ENCODE measurements at places on chromosomes 13 and 19. TPM values are rescaled to one million over a fixed set of nuclear protein-coding genes. Genes with fewer than 3 reads are reported as not detected.

The BCAM gene
- 24.2 TPM for total RNA-seq

The CNFN gene
- total RNA-seq = 7.8 TPM

The FIZ1 gene
- total RNA-seq = 4.7 TPM

The DLL3 gene
- 2.1 TPM for total RNA-seq

The BEST2 gene
- total RNA-seq = 1.5 TPM

The HPN gene
- total RNA-seq = 13.9 TPM

The CYP2B6 gene
- total RNA-seq = 22.4 TPM

The TSSK6 gene
- 9.8 TPM for total RNA-seq

The MEF2B gene
- total RNA-seq = not detected

The FXYD3 gene
- total RNA-seq = not detected

The RNF225 gene
- total RNA-seq = 0.70 TPM

The CRX gene
- 0.63 TPM for total RNA-seq

The ZIK1 gene
- total RNA-seq = 25.7 TPM

The CDX2 gene
- 0.04 TPM for total RNA-seq

The ZNF460 gene
- total RNA-seq = 23.7 TPM

The THSD1 gene
- 0.07 TPM for total RNA-seq

The CALR3 gene
- total RNA-seq = 0.52 TPM

The ERICH6B gene
- not detected for total RNA-seq

The ZNF468 gene
- 34.1 TPM for total RNA-seq

The C19orf18 gene
- total RNA-seq = 0.38 TPM

The RXFP2 gene
- total RNA-seq = not detected

GRCh38 chr13:80259159-80259558 is 81.8 kb downstream of the SPRY2 start:
- DNase-seq = no peak

- no peak for DNase-seq
These were observed 126.7 kb downstream of the SOX1 start for GRCh38 chr13:112193463-112194166.

DNA sequence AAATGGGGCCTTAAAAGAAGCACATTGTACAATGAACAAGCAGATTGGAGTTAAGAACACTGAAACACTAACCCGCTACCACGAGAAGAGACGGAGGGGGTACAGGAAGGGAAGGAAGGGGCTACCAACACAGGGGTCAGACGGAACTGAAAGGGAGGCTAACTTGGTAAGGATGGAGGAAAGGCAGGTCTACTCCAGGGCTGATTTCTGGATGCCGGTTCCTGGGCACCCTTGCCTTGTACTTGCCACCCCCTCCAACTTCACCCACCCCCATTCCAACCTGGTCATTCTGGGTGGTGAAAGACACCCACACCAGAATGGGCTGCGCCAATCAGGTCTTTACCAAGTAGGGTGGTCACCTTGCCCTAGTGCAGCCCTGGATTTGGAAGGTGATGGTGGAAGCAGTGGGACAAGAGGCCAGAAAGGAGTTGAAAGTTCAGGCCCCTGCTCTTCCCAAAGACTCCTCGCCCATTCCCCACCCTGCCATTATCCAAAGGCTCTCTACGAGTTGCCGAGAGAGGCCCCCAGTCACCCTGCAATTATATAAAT is 10.3 kb downstream of the ZNF574 start:
- DNase-seq = no peak

DNA sequence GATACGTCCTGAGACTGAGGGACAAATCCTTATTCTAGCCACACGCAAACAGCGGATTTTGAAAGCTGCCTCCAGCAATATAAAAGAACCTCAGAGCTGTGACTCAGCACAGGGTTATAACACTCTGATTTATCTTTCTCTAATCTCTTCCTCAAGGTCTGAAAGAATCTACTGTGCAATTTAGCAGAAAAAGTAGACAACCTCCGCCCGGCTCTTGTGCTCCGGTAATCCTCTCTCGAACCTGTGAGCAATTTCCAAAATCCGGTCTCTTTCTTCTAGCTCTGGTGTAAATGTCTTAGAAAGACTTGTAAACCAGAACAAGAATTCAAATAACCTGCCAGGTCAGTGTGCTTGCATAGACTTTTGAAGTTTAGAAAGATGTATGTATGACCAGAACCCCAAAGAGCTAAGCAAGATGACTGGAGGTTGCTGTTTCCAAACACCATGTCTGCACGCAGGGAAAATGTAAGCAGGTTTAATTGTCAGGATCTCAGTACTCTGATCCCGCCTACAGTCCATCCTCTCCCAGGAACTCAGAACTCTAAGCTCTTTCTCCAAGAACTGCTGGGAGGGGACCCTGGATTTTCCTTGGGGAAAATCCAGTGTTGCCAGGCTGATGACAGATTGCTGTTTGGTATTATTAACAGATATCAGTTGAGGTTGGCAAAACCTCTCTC is 338.1 kb downstream of the RFC3 start:
- no peak for DNase-seq

- peak; percentile 67 for DNase-seq
These were observed 13.4 kb upstream of the SIGLEC12 start for GRCh38 chr19:51514866-51515481.

GRCh38 chr19:1269478-1270212 is 513 bp downstream of the CIRBP start:
- DNase-seq = peak; percentile 98

DNA sequence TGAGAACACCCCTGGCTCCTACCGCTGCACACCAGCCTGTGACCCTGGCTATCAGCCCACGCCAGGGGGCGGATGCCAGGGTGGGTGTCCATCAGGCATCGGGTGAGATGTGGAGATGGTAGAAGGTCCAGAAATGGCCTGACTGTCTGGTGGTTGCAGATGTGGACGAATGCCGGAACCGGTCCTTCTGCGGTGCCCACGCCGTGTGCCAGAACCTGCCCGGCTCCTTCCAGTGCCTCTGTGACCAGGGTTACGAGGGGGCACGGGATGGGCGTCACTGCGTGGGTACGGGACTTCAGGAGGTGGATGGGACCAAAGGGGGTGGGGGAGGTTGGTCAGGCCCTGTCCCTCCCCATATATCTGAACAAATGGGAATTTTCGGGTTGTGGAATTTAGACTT is 15.8 kb downstream of the LTBP4 start:
- DNase-seq = no peak

GRCh38 chr19:30428844-30429243 is 56.7 kb downstream of the ZNF536 start:
- no peak for DNase-seq

DNA sequence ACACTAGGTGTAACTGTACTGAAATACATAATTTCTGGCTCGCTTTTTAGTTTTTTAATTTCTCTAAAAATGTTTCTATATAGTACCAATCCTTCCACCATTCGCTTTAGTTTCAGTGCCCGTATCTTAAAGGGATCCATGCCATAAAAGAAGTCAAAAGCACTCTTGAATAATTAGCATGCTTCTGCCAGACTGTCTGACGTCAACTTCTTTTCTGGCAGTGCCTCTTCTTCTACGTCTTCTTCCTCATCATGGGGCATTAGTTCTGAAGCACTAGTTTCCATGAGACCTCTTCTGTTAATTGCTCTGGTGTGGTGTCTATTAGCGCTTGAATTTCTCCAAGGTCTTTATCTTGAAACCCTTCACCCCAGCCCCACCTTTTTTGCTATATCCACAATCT is 93.8 kb upstream of the DOCK9 start:
- no peak for DNase-seq

- DNase-seq = no peak
These were observed 929.1 kb downstream of the PCDH9 start for GRCh38 chr13:66301006-66301405.

GRCh38 chr19:44735011-44735410 is 13.5 kb upstream of the BCL3 start:
- DNase-seq = no peak

DNA sequence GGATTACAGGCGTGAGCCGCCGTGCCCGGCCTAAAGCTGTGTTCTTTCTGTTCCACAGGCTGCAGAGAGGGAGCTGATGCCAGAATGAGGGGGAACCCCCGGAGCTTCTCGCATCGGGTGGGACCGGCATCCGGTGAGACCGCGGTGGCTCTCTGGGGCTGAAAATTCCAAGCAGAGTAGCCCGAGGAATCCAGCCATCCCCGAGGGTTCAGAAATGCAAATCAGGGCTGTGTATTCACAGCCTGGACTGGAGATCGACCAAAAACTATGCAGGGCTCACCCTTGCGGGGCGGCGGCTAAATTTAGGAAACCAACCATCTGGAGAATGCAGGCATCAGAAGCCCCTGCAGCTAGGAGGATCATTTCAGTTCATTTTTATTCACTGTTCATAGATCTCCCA is 99.2 kb downstream of the GNG7 start:
- DNase-seq = peak; percentile 76

- DNase-seq = peak; percentile 53
These were observed 1.1 kb upstream of the CBLC start for GRCh38 chr19:44776402-44777096.

DNA sequence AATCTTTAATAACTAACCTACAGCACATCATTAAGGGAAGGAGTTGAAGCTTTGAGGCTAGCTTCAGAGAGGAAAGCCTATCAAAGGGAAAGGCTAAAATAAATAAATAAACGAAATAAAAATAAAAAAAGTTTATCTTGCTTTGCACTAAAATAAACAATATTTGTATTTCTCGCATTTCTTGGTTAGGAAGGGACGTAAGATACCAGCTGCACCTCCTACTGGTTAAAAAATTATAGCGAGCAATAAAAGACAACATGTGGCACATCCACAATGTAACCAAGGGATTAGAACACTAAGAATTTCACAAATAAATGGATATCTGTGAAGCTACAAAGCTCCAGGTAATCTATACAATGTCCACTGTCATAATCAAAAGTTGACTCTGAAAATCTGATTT is 194.5 kb downstream of the DACH1 start:
- DNase-seq = no peak

DNA sequence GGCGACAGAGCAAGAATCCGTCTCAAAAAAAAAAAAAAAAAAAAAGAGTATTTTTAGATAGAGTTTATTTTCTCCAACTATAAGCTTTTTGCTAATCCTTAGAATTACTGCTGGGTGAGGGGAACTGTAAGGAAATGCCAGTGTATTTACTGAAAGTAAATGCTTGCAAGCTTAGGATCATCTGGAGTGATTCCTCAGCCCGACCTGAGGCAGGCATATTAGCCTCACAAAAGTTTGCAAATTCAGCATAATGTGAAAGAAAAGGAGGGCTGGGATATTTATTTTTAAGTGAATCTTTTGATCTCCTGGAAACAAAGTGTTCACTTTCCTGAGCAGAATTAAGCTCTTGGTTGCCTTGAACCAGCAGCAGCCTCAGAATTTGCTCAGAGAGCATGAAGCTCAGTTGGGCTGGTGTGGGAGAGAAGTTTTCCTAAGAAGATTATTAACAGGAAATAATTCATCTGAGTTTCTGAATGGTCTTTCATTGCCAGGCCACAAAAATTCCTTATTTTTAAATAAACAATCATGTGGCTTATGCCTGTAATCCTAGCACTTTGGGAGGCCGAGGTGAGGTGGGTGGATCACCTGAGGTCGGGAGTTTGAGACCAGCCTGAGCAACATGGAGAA is 24.7 kb upstream of the SPATA13 start:
- DNase-seq = no peak

DNA sequence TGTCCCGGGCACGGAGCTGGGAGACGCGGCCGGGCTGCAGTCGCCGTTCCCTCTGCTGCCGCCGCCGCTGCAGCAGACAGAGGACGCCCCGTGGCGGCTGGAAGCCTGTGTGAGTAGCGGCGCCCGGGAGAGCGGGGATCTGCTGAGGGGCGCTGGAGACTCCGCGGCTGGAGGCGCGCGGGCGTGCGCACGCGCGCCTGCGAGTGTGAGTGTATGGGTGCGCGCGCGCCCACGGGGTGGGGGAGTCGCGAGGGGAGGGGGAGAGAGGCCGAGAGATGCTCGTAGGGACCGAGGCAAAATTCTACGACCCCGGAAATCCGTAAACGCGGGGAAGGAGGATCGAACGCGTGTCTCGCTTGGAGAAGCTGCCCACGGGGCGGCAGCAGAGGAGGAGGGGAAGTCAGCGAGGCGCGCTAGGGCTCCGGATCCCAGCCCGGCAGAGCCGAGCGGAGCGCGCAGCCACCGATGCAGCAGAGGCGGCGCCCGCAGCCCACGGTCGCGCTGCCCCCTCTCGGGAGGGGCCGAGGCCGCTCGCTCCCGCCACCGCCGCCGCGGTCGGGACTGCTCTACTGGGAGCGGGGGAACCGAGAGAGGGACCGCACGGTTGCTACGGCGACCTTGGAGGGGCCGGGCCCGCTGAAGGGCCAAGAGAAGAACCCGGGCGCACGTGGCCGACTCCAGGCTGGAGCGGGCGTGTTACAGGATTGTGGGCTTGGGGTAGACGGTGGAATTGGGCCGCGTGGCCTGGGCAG is at the start of gene ENOX1:
Gene ENOX1 (minus strand): TSS at position 207 of the 752 bp plus-strand sequence.
- DNase-seq = peak; percentile 84

DNA sequence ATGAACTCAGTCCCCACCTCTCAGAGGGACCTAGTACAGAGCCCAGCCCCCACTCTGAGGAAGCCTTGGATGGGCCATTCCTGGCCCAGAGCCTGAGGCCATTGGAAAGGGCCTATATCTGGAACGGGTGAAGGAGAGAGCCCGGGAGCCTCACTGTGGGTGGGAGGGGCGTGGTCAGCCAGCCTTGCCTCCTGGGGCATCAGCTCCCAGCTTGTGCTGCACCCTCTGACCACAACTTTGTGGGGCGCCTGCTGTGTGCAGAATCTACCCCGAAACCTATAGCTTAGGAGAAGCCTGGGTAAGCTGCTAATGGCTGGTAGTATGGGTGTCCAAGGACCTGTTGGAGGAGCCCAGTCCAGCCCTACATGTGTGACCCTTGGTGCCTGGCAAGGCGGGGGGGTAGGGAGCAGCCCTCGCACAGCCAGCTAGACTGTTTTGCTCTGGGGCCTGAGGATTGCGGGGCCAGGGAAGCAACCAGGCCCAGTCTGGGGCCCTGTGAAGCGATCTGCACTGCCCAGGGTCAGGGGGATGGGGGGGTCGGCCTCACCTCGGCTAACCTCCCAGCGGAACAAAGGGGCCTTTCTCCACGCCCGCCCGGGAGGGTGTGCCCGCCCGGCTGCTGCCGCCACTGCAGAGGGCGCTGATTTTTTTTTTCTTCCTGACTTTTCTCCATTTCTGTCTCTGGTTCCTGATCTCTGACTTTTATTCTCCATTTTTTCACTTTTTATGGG is 42.3 kb downstream of the LYL1 start:
- peak; percentile 90 for DNase-seq

- no peak for DNase-seq
These were observed 19.7 kb downstream of the ZNF567 start for GRCh38 chr19:36707134-36707533.

DNA sequence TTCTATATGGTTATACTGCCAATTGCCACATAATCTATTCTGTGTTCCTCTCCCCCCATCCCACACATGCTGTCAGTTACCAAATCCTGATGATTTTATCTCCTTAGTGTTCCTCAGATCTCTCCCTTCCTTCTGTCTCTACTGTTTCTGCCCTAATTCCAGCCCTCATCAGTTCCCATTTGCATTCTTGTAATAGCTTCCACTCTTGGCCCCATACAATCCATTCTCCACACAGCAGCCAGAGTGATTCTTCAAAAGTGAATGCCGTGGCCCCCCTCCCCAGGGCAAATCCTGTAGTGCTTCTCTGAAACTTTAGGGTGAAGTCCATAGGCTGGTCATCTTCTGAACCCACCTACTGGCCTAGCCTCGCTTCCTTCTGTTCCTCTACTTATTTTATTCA is 114.4 kb downstream of the ZAR1L start:
- DNase-seq = no peak

Data from H7 (cell line).